ENCODE measurements at places on chromosomes 16 and 17. TPM values are rescaled to one million over a fixed set of nuclear protein-coding genes. Genes with fewer than 3 reads are reported as not detected.

TMEM238L gene
- not detected for total RNA-seq

CES5A gene
- total RNA-seq = not detected

RNF222 gene
- total RNA-seq = not detected

KRT27 gene
- total RNA-seq = not detected

DNAH9 gene
- total RNA-seq = not detected

GRCh38 chr17:69651921-69652320 is 237.4 kb downstream of the MAP2K6 start:
- no peak overlapping the region for H3K4me3 ChIP-seq
- peaks cover 14% of the 10 kb centered on the region for H3K4me1 ChIP-seq
- no peaks in the 10 kb centered on the region for H3K36me3 ChIP-seq
- DNase-seq = peak; percentile 71
- H3K27me3 ChIP-seq = no peaks in the 10 kb centered on the region

DNA sequence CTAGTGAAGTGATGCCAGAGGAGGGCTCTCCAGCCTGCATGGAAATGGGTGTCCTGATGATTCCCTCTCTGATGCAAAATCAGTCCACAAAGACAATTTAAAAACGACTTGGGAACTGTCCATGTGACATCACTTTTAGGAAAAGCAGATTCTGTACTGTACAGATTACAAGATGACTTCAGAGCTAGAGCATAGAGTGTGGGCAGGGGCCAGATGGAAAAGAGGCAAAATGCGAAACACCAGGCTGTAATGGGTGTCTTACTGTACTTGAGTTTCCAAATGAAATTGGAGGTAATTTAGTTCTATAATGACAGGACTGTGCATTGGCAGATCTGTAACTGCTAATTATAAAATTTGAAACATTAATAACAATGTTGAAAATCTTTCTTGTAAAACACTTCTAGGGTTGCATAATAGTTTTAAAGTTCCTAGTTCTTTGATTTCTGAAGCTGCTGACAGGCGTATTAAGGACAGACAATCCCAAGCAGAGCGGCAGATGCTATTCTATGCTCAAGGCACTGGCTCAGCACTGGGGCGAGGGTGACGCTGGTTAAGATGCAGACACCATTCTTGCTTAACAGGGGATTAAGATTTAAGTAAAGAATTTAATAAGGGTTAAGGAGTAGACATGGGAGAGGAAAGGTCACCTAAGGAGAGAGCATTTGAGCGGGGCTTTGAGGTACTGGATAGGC is 29.6 kb downstream of the OGFOD1 start:
- H3K4me1 ChIP-seq = peaks cover 16% of the 10 kb centered on the region
- H3K36me3 ChIP-seq = peaks cover 15% of the 10 kb centered on the region
- no peak overlapping the region for H3K4me3 ChIP-seq
- H3K27me3 ChIP-seq = no peaks in the 10 kb centered on the region

GRCh38 chr16:82651921-82652601 is 25.3 kb downstream of the CDH13 start:
- DNase-seq = no peak
- H3K27ac ChIP-seq = no peak overlapping the region
- no peaks in the 10 kb centered on the region for H3K27me3 ChIP-seq
- H3K36me3 ChIP-seq = no peaks in the 10 kb centered on the region
- peaks cover 42% of the 10 kb centered on the region for H3K4me1 ChIP-seq
- H3K4me3 ChIP-seq = no peak overlapping the region

DNA sequence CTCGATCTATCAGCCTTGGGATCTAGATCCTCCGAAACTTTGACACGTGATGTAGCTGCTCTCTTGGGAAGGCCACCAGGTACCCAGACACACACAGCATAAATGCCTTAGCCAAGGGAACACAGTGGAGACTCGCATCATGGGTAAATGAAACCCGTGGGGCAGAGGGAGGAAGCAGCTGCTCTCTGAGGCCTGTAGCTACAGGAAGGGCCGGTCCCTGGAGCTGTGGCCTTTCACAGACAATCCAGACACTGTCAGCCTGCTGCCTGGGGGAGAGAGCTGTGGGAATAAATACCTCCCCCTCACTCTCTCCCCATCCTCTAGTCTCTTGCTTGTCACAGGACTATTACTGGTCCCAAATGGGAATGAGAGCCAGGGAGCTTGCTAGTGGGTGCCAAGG is 351.2 kb downstream of the UTP18 start:
- no peaks in the 10 kb centered on the region for H3K27me3 ChIP-seq
- no peaks in the 10 kb centered on the region for H3K36me3 ChIP-seq
- DNase-seq = no peak
- H3K4me1 ChIP-seq = no peaks in the 10 kb centered on the region
- H3K27ac ChIP-seq = no peak overlapping the region

- peak; percentile 78 for DNase-seq
- H3K27me3 ChIP-seq = no peaks in the 10 kb centered on the region
- H3K4me3 ChIP-seq = no peak overlapping the region
- H3K36me3 ChIP-seq = no peaks in the 10 kb centered on the region
These were observed 59.9 kb downstream of the BEAN1 start for GRCh38 chr16:66486773-66487579.

DNA sequence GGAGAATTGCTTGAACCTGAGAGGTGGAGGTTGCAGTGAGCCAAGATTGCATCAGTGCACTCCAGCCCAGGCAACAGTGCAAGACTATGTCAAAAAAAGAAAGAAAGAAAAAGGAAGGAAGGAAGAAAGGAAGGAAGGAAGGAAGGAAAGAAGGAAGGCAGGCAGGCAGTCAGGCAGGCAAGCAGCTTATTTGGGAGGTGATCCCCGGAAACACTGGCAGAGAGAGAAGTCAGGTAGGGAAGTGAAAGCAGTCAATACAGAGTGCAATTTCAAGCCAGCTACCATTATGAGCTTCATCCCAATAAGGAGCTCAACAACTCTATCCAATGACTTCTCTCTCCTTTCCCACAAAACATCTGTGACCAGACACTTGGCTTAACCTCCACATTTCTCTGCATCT is 83.0 kb upstream of the TBC1D3K start:
- H3K27ac ChIP-seq = no peak overlapping the region
- no peaks in the 10 kb centered on the region for H3K36me3 ChIP-seq
- no peaks in the 10 kb centered on the region for H3K27me3 ChIP-seq

GRCh38 chr17:80364091-80364691 is 50.8 kb upstream of the ENDOV start:
- no peaks in the 10 kb centered on the region for H3K27me3 ChIP-seq
- DNase-seq = no peak

GRCh38 chr17:69558796-69559195 is 144.3 kb downstream of the MAP2K6 start:
- H3K27ac ChIP-seq = no peak overlapping the region
- DNase-seq = no peak
- H3K27me3 ChIP-seq = no peaks in the 10 kb centered on the region
- no peak overlapping the region for H3K4me3 ChIP-seq

GRCh38 chr17:37671824-37672547 is 28.7 kb upstream of the DDX52 start:
- peak; percentile 89 for DNase-seq
- H3K36me3 ChIP-seq = no peaks in the 10 kb centered on the region
- peak overlapping the region; percentile 85 for H3K27ac ChIP-seq
- peaks cover 19% of the 10 kb centered on the region for H3K4me1 ChIP-seq

- H3K27ac ChIP-seq = no peak overlapping the region
- peaks cover 25% of the 10 kb centered on the region for H3K4me1 ChIP-seq
- H3K36me3 ChIP-seq = no peaks in the 10 kb centered on the region
- no peaks in the 10 kb centered on the region for H3K27me3 ChIP-seq
These were observed 4.1 kb upstream of the SPG7 start for GRCh38 chr16:89504091-89504490.

- no peaks in the 10 kb centered on the region for H3K27me3 ChIP-seq
- no peaks in the 10 kb centered on the region for H3K4me1 ChIP-seq
- H3K36me3 ChIP-seq = no peaks in the 10 kb centered on the region
These were observed 28.2 kb downstream of the CMTR2 start for GRCh38 chr16:71260995-71261394.

DNA sequence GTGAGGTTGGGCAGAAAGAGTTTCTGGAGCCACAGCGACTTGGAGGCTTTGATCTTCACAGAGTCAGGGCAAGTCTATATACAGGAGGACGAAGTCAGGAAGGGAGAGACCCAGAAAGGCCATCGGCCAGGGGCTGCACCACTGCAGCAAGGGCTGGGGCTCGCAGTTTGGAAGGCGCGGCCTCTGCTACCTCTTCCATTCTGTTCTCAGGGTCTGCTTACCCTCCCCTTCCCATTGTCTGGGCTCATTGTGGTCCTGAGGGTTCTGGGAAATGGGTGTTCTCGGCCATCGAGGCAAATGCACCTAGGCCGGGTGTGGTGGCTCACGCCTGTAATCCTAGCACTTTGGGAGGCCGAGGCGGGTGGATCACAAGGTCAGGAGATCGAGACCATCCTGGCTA is 16.0 kb downstream of the ST6GALNAC1 start:
- H3K36me3 ChIP-seq = no peaks in the 10 kb centered on the region
- no peak overlapping the region for H3K4me3 ChIP-seq
- H3K27ac ChIP-seq = no peak overlapping the region
- H3K27me3 ChIP-seq = peaks cover 6% of the 10 kb centered on the region

DNA sequence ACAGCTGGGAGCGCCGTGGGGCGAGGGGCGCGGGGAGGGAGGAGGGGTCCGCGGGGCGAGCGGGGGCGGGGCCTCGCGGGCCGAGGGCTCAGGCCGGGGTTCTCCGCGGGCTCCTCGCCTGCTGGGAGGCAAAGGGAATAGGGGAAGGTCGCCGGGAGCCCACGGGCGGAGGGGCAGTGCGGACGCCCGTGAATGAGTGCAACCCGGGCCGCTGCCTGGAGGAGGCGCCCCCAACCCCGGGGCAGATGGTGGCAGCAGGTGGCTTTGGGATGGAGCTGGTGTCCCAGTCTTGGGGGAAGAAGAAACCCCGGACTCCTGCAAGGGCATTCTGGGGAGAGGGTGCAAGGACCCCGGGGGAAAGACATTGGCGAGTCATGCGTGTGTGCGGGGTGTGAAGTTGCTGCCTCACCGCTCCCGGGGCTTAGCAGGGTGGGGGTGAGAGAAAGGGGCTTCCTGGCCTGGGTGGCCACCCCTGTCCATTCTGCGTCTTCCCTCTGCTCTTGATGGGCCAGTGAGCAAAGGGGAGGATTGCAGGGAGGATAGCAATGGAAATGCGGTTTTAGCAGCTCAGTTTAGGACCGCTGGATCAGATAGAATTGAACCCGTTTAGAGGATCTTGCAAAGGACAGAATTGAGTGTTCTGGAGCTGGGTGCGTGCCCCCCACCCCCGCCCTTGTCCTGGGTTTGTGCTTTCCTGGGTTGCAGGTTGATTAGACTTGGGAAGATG is 526 bp downstream of the KIAA0513 start:
- no peak for DNase-seq
- H3K4me1 ChIP-seq = peaks cover 19% of the 10 kb centered on the region
- H3K27ac ChIP-seq = peak overlapping the region; percentile 61

GRCh38 chr17:50853781-50854180 is 12.4 kb downstream of the TOB1 start:
- H3K4me1 ChIP-seq = no peaks in the 10 kb centered on the region
- no peaks in the 10 kb centered on the region for H3K36me3 ChIP-seq
- H3K4me3 ChIP-seq = no peak overlapping the region
- peaks cover 12% of the 10 kb centered on the region for H3K27me3 ChIP-seq
- no peak overlapping the region for H3K27ac ChIP-seq

DNA sequence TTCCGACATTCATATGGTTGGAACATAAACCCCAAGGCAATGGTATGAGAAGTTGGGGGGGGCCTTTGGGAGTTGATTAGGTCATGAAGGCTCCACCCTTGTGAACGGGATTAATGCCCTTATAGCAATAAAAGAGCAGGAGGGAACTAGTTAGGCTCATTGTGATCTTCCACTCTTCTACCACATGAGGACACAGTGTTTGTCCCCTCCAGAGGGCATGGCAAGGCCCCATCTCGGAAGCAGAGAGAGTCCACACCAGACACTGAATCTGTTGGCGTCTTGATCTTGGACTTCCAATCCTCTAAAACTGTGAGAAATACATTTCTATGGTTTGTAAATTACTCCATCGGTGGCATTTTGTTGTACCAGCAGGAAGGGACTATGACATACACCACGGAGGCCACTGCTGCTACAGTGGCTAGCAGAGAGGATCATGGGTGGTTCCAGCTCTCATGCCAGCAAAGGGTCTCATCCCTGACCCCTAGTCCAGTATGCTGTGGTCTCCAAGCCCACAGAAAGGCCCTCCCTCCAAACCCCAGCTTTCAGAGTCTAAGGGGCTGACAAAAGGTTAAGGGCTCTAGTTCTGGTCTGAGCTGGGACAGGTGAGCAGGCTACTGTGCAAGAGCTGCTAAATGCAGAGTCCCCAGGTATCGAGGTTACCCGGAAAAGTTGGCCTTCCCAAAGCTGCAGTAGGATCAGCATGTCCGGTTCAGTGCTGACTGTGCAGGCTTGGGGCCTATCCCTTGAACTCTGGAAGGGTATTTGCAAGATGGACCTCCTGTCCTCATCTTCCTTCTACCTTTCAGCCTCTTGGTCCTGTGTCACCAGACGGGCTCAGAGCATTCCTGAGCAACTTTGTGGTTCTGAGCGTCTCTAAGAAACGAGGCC is 12.2 kb downstream of the CCR7 start:
- no peaks in the 10 kb centered on the region for H3K27me3 ChIP-seq
- peaks cover 60% of the 10 kb centered on the region for H3K4me1 ChIP-seq
- H3K36me3 ChIP-seq = no peaks in the 10 kb centered on the region
- H3K4me3 ChIP-seq = no peak overlapping the region
- peak overlapping the region; percentile 99 for H3K27ac ChIP-seq
- no peak for DNase-seq

- H3K27ac ChIP-seq = peak within 1 kb of the TSS; percentile 41
- H3K27me3 ChIP-seq = no peaks in the 10 kb centered on the region
- peaks cover 11% of the 10 kb centered on the region for H3K4me1 ChIP-seq
- no peaks in the 10 kb centered on the region for H3K36me3 ChIP-seq
- H3K4me3 ChIP-seq = peak within 1 kb of the TSS; percentile 83
These were observed at the start of gene NAGLU for GRCh38 chr17:42536048-42536371. Gene NAGLU (plus strand): TSS chr17:42536241. CDS start chr17:42536273, 32 bp downstream.

- H3K27me3 ChIP-seq = no peaks in the 10 kb centered on the region
- H3K4me1 ChIP-seq = peaks cover 18% of the 10 kb centered on the region
- no peak overlapping the region for H3K27ac ChIP-seq
- DNase-seq = no peak
- H3K4me3 ChIP-seq = no peak overlapping the region
These were observed 13.0 kb downstream of the ARL4D start for GRCh38 chr17:43411749-43412148.

GRCh38 chr17:36578671-36579070 is 13.0 kb upstream of the DHRS11 start:
- no peaks in the 10 kb centered on the region for H3K27me3 ChIP-seq
- H3K27ac ChIP-seq = no peak overlapping the region

- peak within 1 kb of the TSS; percentile 49 for H3K27ac ChIP-seq
- peaks cover 17% of the 10 kb centered on the region for H3K4me1 ChIP-seq
- H3K4me3 ChIP-seq = peak within 1 kb of the TSS; percentile 64
- DNase-seq = peak; percentile 20
These were observed at the start of gene CPNE2 for GRCh38 chr16:57091975-57092785. Gene CPNE2 (plus strand): TSS chr16:57092583. CDS start chr16:57110743, 18,160 bp downstream.

- H3K27ac ChIP-seq = peak overlapping the region; percentile 79
- H3K4me1 ChIP-seq = peaks cover 12% of the 10 kb centered on the region
- no peaks in the 10 kb centered on the region for H3K27me3 ChIP-seq
- H3K36me3 ChIP-seq = peaks cover 17% of the 10 kb centered on the region
- peak; percentile 98 for DNase-seq
These were observed 22.6 kb downstream of the NDE1 start for GRCh38 chr16:15672514-15673167.

GRCh38 chr17:41702712-41703111 is 9.4 kb upstream of the GAST start:
- peaks cover 14% of the 10 kb centered on the region for H3K4me1 ChIP-seq
- no peaks in the 10 kb centered on the region for H3K36me3 ChIP-seq
- no peak for DNase-seq
- no peaks in the 10 kb centered on the region for H3K27me3 ChIP-seq
- H3K4me3 ChIP-seq = no peak overlapping the region

GRCh38 chr16:10565167-10565566 is 15.2 kb downstream of the EMP2 start:
- no peak overlapping the region for H3K27ac ChIP-seq
- H3K4me1 ChIP-seq = peaks cover 7% of the 10 kb centered on the region
- no peak for DNase-seq
- no peaks in the 10 kb centered on the region for H3K27me3 ChIP-seq

Data from astrocyte (in vitro differentiated cells and primary cell).